Suppressor macrophage (primary cell): ENCODE measurements at places on chromosomes 3 and 15.
A peak's percentile ranks its signal among the peaks of the same experiment; 100 is the strongest.

GRCh38 chr15:85091990-85092389 lies 110.3 kb downstream of the PDE8A start:
- no peak for DNase-seq

- DNase-seq = no peak
Measured at GRCh38 chr3:34157491-34157890, 359.1 kb downstream of the PDCD6IP start.

- no peak for DNase-seq
Measured at GRCh38 chr15:67096546-67097294, 31.3 kb downstream of the SMAD3 start.

DNA sequence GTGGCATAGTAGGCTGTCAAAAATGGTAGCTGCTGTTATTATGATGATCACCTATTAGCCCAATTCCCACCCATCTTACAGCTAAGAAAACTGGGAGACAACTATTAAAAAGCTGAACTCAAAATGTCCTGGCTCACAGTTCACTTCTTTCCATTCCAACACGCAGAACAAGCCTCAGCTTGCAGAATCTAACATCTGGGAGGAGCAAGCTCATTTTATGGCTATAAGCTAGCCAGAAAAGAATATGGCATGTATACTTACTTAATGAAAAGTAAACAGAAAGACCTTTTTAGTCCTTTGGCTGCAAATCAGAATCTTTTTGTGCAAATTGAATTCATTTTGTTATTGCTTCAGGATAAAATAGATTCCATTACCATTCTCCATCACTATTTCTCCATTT lies 34.8 kb upstream of the CFAP20DC start:
- no peak for DNase-seq

- no peak for DNase-seq
Measured at GRCh38 chr3:133445108-133445507, 45.3 kb downstream of the BFSP2 start.

- DNase-seq = peak; percentile 75
Measured at GRCh38 chr3:49133226-49133951, 539 bp upstream of the LAMB2 start.

GRCh38 chr15:71951134-71951533 lies 140.8 kb downstream of the NR2E3 start:
- no peak for DNase-seq

- peak; percentile 62 for DNase-seq
Measured at GRCh38 chr15:75153565-75154276, 48.0 kb upstream of the C15orf39 start.

GRCh38 chr15:40306908-40307307 lies 827 bp downstream of the PLCB2 start:
- DNase-seq = peak; percentile 60
